HCEC 1CT (cell line): ENCODE measurements at places on chromosomes 16 and 17.
A peak's percentile ranks its signal among the peaks of the same experiment; 100 is the strongest.

GRCh38 chr17:41419716-41420115, 4.7 kb downstream of the KRT37 start:
- no peak for DNase-seq

GRCh38 chr17:17361867-17362539, 58.8 kb downstream of the NT5M start:
- peak; percentile 23 for DNase-seq

GRCh38 chr16:2955779-2956578, 8.1 kb upstream of the KREMEN2 start:
- no peak for DNase-seq

DNA sequence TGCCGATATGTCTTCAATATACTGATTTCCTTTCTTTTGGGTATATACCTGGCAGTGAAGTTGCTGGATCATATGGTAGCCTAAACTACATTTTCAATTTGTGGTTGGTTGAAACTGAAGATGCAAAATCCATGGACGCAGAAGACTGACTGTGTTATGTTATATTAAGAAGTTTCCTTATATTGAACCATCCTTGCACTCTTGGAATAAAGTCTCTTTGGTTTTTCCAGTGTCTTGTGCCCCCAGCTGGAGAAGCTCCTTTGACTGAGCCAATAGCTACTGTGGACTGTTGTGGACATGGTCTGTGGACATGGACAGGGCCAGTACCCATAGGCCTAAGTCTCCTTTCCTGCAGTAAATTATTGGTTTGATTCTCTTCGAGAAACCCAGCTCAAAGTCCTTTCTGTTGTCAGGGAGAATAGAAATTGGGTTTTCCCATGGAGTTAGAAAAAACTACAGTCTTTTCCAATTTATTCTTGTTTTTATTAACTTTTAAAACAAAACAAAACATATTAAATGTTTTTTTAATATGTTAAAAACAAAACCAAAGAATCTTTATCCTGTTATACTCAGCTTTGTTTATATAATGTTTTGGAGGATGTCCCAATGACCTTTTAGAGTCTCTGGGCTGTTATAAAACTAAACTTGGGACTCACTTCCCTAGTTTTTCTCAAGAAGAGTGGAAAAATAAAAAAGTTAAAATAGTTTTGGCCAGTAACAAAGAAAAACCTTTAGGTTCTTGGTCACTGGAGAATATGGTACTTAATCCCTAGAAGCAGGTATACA, 15.2 kb upstream of the IL34 start:
- DNase-seq = no peak

DNA sequence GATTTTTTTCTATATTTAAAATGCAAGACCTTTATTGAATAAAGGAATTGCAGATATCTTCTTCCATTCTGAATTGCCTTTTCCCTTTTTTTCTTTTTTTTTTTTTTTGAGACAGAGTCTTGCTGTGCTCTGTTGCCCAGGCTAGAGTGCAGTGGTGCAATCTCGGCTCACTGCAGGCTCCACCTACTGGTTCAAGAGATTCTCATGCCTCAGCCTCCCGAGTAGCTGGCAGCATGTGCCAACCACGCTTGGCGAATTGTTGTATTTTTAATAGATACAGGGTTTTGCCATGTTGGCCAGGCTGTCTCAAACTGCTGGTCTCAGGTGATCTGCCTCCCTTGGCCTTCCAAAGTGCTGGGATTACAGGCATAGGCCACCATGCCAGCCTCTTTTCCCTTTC, 151.5 kb downstream of the CEP112 start:
- DNase-seq = no peak

DNA sequence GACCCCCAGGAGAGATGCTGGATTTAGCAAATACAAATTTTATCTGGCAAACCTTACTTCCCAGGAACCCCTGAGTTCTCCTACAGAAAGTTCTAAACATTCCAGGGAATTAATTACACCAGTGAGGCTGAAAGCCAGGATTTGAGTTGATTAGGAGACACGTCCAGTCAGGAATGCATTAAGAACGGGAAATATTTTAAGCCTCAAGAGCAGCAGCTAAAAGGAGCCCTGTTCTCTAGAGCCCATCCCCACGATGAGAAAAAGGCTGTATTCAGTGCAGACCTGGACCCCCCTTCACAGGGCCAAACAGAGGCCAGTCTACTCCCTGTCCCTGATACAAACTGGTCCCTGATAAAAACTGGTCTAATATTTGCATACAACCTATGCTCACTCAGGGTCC, 55.0 kb downstream of the VAT1L start:
- DNase-seq = no peak

GRCh38 chr16:49615576-49615975, 240.3 kb downstream of the ZNF423 start:
- DNase-seq = no peak

GRCh38 chr17:82892899-82893565, 53.2 kb upstream of the ZNF750 start:
- DNase-seq = no peak

DNA sequence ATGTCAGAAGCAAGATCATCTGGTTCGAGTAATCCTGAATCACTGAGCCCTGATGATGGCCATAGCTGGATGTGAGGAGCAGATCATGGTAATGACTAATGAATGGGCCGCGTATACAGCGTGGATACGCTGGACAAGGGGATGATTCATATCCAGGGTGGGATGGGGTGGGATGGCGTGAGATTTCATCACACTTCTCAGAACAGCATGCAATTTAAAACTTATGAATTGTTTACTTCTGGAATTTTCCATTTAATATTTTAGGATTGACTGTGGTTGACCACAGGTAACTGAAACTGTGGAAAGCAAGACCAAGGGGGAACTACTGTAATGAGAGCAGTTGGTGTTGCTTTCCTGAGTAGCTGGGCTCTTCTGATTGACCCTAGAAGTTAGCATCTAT, 225.5 kb downstream of the STX8 start:
- DNase-seq = peak; percentile 99
